Left lobe of liver (tissue), 2 donors: ENCODE measurements at places on chromosomes 6 and 20. TPM values are rescaled to one million over a fixed set of nuclear protein-coding genes. Genes with fewer than 3 reads are reported as not detected.

DNA sequence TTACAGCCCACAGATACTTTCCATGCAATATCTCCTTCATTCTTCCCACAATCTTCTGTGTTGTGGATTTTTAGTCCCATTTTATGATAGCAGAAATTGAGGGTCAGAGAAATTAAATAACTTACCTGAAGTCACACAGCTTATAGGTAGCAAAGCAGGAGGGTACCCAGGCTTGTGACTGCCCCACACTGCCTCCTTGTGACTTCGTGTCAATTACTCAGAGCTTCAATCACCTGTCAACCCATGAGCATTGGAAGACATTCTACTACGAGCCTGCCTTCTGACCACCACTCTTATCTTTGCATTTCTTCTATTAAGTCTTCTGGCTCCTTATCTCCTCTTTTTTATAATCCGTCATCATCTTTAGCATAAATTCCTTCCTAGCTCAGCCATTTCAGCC lies 71.6 kb upstream of the NRSN1 start:
- DNase-seq, result no peak

The HLA-DOA gene
- total RNA-seq, result 0.70 TPM

GRCh38 chr6:124822721-124823120 lies 139.5 kb upstream of the RNF217 start:
- no peak for DNase-seq

DNA sequence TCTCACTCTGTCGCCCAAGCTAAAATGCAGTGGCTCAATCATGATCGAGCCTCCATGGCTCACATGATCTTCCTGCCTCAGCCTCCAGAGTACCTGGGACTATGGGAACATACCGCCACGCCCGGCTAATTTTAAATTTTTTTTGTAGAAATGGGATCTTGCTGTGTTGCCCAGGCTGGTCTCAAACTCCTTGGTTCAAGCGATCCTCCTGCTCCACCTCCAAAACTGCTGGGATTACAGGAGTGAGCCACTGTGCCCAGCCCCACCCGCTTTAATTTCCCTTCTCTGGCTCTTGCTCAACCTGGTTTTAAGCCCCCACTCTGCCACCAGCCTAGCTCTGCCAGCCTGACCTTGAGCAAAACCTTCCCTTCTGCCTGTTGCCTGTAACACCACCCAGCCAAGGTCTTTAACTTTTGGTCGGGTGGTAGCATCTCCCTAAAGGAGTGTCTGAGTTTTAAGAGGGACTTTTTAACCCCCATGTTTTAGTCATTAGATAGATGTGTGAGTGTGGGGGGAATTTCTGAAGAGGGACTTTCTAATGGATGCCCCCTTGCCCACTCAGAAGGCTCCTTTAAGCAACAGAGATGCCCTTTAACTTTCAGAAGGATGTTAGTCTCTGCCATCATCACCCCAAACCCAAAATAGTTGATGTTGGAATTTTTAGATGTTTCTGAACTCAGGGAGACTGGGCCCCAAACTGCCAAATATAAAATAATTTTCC lies 71.8 kb upstream of the FOXP4 start:
- no peak for DNase-seq

DNA sequence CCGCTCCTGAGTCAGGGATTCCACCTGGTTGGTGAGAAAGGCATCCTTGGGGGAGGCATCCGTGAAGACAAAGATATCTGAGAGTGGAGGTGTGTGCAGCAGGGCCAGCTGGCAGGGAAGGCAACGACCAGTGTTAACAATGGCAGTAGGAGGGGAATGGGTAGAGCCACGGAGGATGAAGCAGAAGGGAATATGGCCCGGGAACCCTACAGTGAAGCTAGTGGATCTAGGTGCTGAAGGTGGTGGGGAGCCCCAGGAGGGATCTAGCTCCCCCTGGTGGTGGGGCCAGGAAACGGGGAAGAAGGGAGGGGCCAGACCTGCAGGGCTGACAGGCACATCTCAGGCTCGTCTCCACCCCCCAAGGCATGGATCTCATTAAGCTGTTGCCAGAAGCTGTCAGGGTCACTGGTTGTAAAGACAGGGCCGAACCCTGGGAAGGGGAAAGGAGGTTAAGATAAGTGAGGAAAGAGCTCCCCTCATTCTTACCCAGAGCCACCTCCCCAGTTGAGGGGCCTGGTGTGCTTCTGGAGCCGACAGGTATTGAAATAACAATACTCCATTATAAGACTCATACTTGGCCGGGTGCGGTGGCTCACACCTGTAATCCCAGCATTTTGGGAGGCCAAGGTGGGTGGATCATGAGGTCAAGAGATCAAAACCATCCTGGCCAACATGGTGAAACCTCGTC lies 7.3 kb downstream of the VWA7 start:
- DNase-seq, result peak; percentile 87

DNA sequence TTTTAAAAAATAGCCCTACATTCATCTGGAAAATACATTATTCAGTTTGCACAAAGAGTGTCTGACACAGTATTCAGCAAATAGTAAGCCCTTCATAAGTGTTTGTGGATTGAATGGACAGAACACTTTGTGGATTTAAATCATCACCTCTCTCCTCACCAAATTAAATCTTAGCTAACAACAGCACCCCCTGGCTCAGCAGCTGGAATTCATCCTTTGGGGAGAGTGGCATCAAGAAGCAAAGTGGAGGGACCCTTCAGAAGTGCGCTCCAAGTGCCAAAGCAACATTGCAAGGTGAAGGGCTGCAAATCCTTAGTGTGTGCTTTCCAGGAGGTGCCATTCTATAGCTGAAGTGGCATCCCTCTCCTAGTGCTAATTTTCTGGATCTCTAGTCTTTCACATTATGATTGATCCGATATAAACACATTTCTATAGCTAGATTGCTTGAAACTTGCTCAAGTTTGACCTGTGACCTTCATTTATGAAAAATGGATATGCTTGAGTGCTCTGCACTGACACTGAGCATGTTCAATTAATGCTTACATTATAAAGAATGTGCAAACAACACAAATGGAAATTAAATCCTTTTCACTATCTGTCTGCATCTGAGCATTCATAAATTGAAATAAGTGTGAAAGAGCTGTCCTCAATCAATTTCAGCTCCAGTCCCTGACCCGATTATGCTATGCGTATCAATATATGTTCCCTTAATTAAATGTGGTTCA lies 891.7 kb downstream of the C6orf118 start:
- DNase-seq, result no peak

- no peak for DNase-seq
Measured at GRCh38 chr6:123841067-123841896, 37.6 kb downstream of the NKAIN2 start.

DNA sequence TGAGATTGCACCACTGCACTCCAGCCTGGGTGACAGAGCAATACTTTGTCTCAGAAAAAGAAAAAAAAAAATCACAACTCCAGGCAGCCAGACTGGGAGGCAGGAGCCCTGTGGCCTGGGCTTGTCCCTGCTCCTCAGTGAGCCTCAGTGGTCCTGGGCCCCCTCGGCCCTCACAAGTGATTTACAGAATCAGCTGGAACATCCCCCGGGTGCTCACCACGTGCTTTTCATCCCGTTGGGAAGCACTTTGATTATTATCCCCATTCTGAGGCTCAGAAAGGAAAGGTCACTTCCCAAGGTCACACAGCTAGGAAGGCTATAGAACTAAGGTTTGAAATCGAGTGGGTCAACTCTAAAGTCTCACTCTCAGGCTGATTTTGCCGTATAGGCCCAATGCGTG lies 43.1 kb upstream of the TLDC2 start:
- DNase-seq, result no peak

DNA sequence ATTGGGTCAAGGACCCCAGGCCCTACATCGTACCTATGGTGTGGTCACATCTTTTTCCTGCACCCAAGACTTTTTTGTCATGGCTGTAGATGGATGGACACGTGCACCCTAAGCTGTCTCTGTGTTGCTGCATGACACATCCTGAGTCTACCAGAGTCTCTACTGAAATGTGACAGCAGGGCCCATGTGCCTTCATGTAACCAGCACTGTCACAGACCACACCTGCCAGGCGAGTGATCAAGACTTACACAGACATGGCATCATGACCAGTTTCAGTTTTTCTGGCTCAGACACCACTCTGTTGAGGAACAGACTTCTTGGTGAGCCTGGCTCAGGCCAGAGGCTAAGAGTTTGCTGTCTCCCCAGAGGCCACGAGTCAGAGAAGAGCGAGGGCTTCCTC lies 7.6 kb downstream of the PRND start:
- no peak for DNase-seq

- DNase-seq, result no peak
Measured at GRCh38 chr20:61436667-61437279, 184.7 kb downstream of the CDH4 start.

The HLA-DRA gene
- total RNA-seq, result 24.4 TPM

DNA sequence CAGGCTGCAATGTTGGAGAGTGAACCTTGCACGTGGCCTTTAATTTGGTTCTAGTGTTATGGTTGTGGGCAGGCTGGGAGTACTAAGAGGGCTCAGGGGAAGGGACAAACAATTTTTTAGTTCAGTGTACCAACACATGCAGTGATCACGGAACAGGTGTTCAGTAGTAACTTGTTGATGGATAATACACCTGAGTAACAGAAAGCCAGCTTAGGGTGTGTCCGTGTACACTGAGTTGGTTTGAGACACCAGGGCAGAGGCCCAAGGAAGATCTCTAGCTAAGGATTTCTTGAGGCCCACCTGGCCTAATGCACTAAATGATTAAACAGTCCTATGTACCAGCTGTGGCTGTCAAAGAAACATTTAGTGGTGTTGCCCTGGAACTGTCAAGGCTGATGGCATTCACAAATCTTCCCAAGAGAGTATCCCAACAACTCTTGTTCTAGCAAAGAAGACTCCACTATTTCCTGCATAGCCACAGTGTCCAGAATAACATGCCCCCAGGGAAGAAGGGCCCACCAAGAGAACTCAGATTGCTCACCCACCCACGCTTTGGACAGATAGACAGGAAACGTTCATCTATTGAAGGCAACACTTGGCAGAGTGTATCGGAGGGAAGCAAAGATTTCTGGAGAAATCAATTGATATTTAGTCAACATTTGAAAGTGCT lies 60.0 kb downstream of the CD83 start:
- no peak for DNase-seq

DNA sequence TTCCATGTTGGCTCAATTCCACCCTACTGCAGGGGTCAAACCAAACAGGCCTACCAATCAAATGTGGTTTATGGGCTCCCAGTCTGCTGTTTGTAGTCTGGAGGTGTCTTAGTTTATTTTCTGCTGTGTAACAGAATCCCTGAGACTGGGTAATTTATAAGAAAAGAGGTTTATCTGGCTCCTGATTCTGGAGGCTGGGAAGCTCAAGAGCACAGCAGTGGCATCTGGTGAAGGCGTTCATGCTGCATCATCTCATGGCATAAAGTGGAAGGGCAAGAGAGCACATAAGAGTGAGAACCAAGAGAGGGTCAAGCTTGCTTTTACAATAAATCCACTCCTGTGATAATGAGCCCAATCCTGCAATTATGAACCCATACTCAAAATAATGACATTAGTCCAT lies 85.4 kb downstream of the C6orf52 start:
- DNase-seq, result no peak

- DNase-seq, result no peak
Measured at GRCh38 chr6:137051790-137052472, 7.2 kb upstream of the IL20RA start.
